ENCODE measurements at places on chromosomes 6 and 20. TPM values are rescaled to one million over a fixed set of nuclear protein-coding genes. Genes with fewer than 3 reads are reported as not detected.

LY6G6D gene
- not detected for total RNA-seq

TINAG gene
- total RNA-seq: not detected

PRIM2 gene
- 22.3 TPM for total RNA-seq

DPPA5 gene
- not detected for total RNA-seq

BPHL gene
- total RNA-seq: 11.2 TPM

All from aortic smooth muscle cell (primary cell).